Natural killer cell (primary cell): ENCODE measurements at places on chromosomes 11 and 22.

GRCh38 chr11:77611921-77612320 lies 22.2 kb downstream of the AQP11 start:
- no peak for DNase-seq

DNA sequence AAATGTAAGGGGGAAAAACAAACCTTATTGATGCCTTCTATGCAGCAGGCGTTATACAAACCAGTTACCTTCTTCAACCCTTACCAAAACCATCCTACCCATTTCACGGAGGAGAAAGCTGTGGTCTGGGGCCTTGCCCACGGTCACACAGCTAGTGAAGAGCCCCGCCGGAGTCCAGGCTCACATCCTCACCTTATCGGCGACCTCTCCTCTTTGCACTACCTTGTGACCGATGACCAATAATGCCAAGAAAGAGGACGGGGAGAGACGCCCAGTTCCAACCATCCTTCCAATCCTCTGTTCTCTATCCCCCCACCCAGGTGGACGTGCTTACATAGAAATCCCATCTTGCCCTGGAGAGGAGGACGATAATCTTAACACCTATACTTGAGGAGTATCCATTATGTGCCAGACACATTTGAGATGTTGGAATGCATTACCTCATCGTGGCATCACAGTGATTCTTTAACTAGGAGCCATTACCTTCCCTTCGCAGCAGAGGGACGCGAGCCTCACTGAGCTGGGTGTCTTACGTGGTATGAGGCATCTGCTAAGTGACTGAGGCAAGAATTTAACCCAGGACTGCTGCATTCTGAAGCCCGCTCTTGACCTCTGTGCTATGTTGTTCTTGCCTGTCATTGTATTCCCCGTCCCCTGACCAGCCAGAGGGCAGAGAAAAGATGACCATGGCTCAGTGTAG lies 253.7 kb upstream of the B3GAT1 start:
- no peak for DNase-seq

- no peak for DNase-seq
Measured at GRCh38 chr11:122235615-122236014, 119.6 kb upstream of the BLID start.

DNA sequence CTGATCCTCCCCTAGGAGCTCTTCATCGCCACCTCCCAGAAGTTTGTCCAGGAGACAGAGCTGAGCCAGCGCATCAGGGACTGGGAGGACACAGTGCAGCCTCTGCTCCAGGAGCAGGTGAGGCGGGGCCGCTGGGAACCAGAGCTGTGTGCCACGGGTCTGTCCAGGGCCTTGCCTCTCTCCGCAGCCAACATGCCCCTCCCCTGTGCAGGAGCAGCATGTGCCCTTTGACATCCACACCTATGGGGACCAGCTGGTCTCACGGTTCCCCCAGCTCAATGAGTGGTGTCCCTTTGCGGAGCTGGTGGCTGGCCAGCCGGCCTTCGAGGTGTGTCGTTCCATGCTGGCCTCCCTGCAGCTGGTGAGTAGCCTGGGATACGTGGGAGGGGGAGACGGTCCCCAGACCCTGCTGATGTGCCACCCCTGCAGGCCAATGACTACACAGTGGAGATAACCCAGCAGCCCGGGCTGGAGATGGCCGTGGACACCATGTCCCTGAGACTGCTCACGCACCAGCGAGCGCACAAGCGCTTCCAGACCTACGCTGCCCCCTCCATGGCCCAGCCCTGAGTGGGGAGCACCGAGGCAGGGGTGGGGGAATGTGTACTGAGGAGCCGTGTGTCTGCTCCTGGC lies 2.5 kb downstream of the SCO2 start:
- DNase-seq = no peak

DNA sequence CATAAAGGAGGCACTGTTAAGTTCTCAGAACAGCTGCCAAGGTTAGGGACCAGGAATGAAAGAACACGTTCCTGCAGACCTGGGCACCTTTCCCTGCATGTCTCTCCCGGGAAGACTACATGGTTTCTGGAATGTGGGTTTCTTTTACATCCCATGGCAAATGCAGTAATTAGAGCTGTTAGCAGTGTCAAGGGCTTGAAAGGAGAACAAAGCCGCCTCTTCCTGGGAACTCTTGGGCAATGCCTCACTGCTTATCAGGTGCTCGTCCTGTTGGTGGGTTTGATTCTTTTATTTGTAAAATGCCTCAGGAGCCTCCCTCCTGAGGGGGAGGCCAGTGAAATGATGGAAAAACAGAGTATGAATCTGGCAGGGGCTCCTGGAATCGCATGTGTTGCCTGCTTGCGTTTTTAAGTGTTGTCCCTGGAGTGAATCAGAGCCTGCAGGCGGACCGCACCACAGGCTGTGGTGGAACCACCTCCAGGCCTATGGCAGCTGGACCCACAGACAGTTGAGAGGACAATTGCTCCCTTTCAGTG lies 723 bp upstream of the C22orf31 start:
- no peak for DNase-seq
